Head of caudate nucleus (tissue), 42 donors: ENCODE measurements at places on chromosomes 6 and 20.

- no peak for DNase-seq
These were observed 31.6 kb upstream of the PNRC1 start for GRCh38 chr6:89048985-89049384.

- DNase-seq, result no peak
These were observed 157.5 kb downstream of the BMP7 start for GRCh38 chr20:57108742-57109570.

- no peak for DNase-seq
These were observed 86.9 kb downstream of the MLIP start for GRCh38 chr6:54198134-54198533.

GRCh38 chr6:99822741-99823512 lies 171.1 kb downstream of the MCHR2 start:
- no peak for DNase-seq

GRCh38 chr20:11958855-11959254 lies 41.2 kb downstream of the BTBD3 start:
- DNase-seq, result no peak

GRCh38 chr6:92428448-92428847 lies 990.9 kb downstream of the EPHA7 start:
- no peak for DNase-seq

DNA sequence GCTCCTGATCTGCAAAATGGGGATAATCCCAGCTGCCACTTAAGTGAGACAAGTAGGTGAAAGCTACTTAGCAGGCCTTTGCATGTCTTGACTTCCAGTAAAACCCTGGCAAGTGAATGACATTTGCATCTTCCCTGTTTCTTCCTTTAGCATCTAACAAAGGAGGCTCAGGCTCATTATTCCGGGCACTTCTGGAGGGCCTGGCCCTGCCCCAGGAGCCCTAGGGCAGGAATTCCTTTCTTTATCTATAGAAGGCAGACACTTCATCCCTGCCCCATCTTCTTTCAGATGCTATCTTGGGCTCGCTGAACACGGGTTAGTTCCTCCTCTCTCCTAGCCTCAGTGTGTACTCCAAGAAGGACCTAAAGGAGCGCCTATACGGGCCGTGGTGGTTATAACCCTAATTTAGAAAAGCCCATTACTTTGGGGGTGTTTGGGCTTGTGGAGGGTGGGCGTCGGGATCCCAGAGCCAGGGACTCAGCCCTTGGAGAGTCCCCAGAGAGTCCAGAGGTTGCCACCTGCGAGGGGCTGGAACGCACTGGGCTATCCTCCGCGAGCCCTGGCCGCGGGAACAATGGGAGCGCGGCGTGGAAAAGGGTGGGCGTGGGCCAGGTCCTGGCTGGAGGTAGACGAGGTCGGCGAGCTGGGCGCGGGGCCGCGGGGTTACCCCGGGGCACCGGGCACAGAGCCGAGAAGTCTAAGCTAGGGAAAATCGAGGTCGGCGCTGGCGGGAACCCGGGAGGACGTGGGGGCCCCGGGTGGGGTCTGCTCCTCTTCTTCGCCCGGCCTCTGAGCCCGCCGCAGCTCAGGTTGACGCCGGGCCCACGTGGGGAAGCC lies 62.8 kb upstream of the EPB41L1 start:
- no peak for DNase-seq

DNA sequence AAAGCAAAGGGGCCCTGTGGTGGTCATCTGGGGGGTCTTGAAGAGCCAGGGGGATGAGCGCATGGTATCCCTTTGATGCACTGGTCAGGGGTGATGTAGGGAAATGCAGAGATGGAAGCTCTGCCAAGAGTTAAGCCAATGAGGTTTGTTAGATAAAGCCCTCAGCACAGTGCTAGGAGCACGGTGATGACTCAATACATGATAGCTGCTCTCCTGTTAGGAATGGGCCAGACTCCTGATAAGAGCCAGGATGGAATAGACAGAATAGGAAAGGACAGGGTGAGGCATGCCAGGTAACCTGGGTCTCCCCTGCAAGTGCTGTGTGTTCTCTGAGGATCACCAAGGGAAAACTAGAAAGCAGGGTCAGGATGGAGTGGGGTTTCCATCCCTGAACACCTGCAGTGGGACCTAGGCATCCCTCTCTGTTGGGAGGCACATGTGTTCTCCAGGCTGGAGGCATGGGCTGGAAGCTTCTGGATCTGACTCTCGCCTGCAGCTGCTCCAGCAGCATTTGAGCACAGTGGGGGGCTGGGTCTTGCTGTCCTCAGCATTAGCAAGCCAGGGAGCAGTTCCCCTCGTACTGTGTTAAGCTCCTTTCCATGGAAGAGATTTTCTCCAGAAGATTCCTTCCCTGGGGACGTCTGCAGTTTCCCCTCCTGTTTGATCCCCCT lies 71.8 kb upstream of the TIAM2 start:
- DNase-seq, result no peak

GRCh38 chr20:25223765-25224720 lies 23.8 kb upstream of the PYGB start:
- DNase-seq, result no peak

DNA sequence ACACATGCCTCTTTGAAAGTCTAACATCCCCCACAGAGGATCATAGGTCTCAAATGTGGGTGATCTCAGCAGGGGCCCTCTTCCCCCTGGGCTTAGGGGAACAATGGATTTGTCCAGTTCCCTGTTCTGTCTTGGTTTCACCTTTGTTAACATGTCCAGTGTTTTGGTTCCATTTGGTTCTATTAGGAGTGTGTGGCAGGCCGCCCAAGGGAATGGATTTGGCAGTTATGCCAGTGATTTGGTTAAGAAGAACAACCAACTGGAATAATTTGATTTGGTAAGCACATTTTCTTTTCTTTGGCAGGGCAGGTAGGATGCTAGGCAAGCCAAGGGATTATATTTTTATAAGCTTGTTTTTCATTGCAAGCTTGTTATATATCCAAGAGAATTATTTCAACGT lies 28.5 kb upstream of the ENPP1 start:
- no peak for DNase-seq

DNA sequence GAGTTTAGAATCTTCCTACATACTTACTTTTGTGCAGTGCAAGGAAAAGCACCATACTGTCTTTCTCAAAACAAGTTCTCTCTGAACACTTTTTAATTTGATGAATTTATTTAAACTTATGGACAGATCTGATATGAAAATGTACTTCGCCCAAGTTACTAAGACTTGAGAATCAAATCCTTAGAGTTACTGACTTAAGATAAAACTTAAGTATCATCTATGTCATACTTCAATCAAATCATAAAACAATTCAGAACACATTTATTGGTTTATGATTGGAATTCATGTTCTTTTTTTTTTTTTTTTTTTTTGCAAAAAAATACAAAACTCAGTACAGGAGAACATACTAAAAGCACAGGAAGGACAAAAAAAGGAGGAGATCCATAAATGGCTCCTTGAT lies 77.7 kb downstream of the MBOAT1 start:
- no peak for DNase-seq

DNA sequence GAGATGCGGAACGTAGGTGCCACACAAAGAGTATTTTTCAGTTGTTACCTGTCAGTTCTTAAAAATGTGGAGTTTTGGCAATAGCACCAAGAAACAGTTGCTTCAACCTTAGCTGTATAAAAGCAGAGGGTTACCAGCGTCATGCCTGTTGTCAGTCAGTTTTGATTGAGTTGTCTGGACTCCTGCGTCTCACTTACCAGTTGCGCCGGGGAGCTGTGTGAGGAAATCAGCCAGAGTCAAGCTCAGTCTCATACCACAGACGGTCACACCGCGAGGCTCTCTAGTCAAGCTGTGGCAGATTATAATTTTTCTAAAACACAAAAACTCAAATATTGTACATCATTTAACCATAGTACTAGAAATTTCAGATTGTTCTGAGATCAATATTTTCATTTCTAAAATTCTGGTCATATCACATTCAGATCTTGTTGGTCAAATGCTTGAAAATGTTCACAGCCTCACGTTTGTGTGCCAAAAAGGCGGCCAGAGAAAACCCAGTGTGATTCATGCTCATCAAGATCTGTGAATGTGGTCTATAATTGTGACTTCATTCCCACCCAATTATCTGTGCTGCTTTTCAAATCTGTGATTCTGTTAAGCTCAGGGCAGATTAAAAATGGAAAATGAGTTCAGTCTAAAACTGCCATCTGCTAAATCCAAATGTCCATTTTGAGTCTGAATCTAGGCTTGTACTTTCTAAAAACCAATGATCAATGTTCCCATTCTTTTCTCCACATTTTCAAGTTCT lies 37.5 kb downstream of the SASH1 start:
- no peak for DNase-seq

DNA sequence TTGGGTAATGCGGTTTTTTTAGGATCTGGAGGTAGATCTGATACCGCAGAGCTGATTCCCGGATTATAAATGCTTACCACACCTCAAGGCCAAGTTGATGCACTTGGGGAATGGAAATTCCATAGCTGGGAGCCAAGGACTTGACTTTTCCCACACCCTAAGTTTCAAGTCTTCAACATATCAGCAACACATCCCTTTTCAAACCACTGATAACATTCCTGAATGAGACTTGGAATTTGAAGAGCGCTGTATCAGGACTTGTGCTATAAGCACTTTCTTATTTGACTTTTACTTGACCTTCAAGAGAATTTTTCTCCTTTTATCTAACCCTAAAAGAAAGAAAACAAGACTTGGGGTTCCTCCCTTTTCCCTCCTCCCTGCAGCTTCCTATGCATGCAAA lies 90.6 kb upstream of the NAA20 start:
- DNase-seq, result no peak

- DNase-seq, result no peak
These were observed 10.8 kb downstream of the FNDC1 start for GRCh38 chr6:159180001-159180400.

GRCh38 chr6:135955099-135955498 lies 103.6 kb downstream of the PDE7B start:
- no peak for DNase-seq

GRCh38 chr6:167565388-167565787 lies 240.5 kb downstream of the TTLL2 start:
- DNase-seq, result no peak

DNA sequence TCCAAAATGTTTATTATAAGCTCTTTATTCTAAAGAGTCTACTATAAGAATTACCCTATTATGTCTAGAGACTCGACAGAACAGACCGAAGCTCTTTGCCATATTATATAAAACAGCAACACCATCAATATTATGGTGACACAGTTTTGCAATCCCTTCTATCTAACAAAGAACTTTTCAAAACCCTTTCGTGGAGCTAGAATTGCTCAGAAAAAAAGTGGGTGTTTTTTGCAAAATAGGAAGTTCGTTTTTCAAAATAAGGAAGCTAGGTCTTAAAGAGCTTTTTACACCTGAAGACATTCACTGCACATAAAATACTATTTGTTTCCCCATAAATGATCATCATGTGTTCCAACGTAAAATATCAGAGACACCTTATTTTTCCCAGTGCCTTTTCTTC lies 240.0 kb downstream of the FOXC1 start:
- DNase-seq, result no peak

DNA sequence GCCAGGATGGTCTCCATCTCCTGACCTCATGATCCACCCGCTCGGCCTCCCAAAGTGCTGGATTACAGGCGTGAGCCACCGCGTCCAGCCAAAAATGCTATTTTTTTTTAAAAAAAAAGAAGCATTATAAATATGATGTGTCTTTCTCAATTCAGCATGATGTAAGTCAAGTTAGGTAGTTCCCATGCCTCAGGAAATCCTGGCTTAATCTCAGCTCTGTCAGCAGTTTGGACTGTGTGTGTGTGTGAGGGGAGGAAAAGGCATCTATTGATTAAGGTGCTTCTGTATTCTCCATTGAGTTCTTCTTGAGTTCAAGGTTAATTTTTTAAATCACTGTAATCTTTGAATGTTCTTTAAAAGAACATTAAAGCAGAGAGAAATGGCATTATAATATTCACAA lies 51.5 kb downstream of the GMDS start:
- no peak for DNase-seq

GRCh38 chr6:155256122-155256795 lies 7.6 kb upstream of the CLDN20 start:
- no peak for DNase-seq

DNA sequence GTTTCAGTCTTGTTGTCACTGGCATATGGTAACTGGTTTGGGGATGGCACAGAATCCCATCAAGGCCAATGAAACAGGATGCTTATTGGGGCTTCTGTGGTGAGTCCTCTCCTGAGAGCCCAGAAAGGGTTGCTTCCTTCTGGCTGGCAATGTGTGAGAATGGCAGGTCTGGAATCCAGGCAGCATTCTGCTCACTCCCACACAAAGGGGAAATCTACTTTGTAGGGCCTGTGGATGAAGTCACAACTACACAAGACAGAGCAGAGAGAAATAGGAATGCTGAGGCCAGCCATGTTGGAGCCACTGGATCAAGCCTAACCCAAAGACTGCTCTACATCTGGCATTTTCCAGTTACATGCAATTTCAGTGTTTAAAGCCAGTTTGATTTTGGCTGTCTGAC lies 15.7 kb downstream of the PLAGL2 start:
- DNase-seq, result no peak

- peak; percentile 71 for DNase-seq
These were observed 96.1 kb upstream of the BHLHE23 start for GRCh38 chr20:63102721-63103375.

DNA sequence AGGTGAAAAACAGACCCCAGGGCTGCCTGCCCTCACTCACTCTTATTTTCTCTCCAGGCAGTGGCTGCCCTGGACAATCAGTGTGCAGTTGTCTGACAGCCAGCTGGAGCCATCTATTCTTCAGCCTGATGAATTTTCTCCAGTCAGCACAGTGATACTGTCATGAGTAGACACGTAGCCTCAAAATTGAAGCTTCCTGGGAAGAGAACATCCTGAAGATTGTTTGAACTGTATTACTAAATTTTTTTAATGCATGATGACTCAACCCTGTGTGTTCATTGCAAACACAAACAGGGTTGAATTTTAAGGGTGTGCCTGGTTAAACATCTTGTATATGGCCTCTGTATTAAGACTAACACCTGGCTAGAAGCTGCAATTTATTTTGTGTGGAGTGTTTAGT lies 49.8 kb upstream of the STXBP5 start:
- no peak for DNase-seq

DNA sequence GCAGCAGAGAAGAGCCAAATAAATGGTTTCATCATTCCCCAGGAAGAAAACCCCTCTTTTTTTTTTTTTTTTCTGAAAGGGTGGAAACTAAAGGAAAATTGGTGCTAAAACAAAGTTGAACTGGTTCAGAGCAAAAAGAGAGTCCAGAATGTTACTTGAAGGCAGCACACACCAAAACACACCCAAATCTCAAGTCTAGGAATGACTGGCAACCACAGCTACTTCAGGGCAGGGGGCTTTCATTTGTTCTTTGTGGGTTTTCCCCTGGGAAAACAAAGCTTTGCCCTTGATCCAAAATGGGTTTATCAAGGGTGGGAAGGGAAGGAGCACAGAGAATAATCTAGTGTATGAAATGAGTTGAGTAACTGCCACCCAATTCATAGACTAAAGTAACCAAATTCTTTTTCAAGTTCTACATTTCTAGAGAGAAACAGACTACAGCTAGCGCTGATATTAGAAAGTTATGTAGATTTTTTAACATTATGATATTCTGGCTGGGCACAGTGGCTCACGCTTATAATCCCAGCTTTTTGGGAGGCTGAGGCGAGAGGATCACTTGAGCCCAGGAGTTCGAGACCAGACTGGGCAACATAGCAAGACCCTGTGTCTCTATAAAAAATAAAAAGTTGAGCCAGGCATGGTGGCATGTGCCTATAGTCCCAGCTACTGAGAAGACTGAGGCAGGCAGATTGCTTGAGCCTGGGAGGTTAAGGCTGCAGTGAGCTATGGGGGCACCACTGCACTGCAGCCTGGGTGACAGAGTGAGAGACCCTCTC lies 119.8 kb downstream of the NFATC2 start:
- no peak for DNase-seq

GRCh38 chr20:56724241-56724757 lies 95.2 kb downstream of the TFAP2C start:
- DNase-seq, result no peak
